ENCODE measurements at places on chromosomes 6 and 20. TPM values are rescaled to one million over a fixed set of nuclear protein-coding genes. Genes with fewer than 3 reads are reported as not detected.

FAXC gene
- not detected for total RNA-seq

DNA sequence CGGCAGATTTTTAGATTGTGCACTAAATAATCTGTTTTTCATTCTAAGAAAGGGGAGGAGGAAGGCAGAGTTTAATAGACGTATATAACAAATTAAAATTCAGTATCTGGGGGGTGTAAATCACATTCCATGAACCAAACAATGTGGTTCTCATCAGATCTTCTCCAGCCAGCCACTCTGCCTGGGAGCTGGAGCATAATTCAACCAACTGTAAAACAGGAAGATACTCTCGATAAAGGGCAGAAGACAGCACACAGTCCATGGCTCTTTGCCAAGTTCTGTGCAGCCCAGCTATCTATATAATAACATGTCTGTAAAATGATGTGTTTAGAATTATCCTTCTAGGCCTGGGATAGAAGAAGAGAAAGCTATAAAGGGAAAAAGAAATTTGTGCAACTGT is 289.9 kb upstream of the ZFP64 start:
- no peak for DNase-seq

ROS1 gene
- 0.09 TPM for total RNA-seq

PTPRA gene
- total RNA-seq: 37.3 TPM

TNNC2 gene
- total RNA-seq: not detected

FOXS1 gene
- 1.8 TPM for total RNA-seq

MROH8 gene
- 5.2 TPM for total RNA-seq

GRCh38 chr6:144297511-144298100 is 12.5 kb downstream of the UTRN start:
- DNase-seq: no peak

LGSN gene
- total RNA-seq: not detected

MAP7 gene
- 2.3 TPM for total RNA-seq

GRCh38 chr6:36539814-36540568 is 7.3 kb downstream of the STK38 start:
- DNase-seq: peak; percentile 41

DNA sequence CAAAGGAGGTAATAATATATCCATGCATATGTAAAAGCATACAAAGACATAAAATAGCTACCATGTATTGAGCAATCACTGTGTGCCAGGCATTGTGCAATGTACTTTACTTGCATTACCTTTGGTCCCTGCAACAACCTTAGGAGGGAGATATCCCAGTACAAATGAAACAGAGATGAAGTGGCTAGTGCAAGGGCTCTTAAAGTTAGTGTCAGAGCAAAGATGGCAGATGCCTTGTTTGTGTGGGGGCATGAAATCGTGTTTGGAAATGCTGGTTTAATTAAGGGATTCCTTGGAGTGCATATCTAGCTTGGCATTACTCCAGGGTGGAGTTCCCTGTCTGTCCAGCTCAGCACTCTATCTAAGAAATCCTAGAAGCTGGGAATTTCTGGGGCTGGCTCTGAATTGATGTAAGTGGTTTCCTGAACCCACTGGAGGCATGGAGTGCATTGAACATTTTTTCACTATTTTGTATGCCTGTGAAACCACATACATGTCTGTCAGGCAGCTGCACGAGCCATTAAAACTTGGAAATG is 9.8 kb downstream of the PAQR8 start:
- DNase-seq: no peak

- no peak for DNase-seq
These were observed 3.8 kb upstream of the HMGA1 start for GRCh38 chr6:34232901-34233300.

GRCh38 chr6:112799889-112800288 is 452.8 kb downstream of the RFPL4B start:
- no peak for DNase-seq

SPTLC3 gene
- 3.8 TPM for total RNA-seq

DNA sequence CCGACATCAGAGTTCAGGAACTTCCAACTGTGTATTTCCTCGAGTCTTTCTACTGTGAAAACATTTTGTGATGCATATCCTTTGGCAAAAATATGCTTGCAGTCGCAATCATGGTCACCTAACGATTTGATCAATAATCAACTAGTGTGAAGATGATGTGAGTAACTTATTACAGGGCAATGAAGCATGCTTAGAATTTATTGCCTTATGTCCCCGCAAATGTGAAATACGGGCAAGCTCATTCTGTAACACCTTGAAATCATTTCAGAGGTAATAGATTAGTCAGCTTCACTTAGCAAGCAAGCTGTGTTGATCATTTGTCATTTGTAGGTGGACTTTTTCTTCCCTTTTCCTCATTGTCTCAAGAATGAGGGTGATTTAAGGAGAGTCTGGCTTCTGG is 67.9 kb upstream of the DOK5 start:
- no peak for DNase-seq

DNA sequence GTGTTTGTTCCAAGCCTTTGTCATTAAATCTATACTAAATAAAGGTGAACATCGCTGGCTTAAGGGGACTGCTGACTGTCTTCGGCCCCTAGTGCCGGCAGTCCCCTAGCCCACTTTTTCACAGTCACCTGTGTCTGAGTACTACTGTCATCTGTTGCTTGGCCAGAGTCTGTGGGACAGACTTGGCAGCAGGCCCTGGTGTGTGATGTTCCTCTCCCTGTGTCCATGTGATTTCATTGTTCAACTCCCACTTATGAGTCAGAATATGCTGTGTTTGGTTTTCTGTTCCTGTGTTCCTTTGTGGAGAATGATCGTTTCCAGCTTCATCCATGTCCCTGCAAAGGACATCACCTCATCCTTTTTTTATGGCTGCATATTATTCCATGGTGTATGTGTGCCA is 133.4 kb downstream of the HAO1 start:
- no peak for DNase-seq

DNA sequence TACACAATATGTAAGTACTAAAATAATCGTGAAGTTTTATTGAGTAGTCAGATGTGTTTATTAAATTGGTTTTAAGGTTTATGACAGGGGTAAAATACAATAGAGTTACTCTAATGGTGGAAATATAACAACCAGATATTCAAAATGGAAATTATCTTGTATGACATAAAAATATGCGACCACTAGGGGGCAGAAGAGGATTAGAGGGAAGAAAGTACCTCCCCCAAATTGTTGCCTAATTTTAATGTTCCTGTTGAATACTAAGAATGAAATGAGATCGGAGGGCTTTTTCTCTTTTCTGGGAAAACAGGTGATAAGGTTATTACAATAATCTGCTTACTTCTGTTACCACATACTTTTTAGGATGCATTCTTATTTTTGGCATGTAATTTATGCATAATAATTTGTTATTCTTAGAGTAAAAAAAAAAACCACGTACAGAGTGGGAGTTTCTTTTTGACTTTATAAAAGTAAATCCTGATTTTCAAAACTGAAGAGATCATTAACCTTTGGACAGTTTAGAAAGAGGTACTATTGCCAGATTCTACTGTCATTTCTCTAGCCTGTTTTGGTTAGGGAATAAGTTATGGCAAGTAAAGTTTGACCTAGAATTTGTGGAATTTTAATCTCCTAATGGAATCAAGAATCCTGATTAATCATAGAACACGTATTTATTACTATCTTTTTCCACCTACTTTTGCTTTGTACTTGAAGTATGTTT is 159.2 kb downstream of the CD109 start:
- peak; percentile 42 for DNase-seq

GRCh38 chr20:63322146-63322932 is 29.4 kb downstream of the COL20A1 start:
- DNase-seq: no peak

GRCh38 chr20:40195742-40196141 is 493.3 kb downstream of the MAFB start:
- DNase-seq: no peak

RGS17 gene
- total RNA-seq: 0.40 TPM

HLA-G gene
- total RNA-seq: not detected

- DNase-seq: no peak
These were observed 2.9 kb downstream of the MAP7 start for GRCh38 chr6:136547336-136547735.

DNA sequence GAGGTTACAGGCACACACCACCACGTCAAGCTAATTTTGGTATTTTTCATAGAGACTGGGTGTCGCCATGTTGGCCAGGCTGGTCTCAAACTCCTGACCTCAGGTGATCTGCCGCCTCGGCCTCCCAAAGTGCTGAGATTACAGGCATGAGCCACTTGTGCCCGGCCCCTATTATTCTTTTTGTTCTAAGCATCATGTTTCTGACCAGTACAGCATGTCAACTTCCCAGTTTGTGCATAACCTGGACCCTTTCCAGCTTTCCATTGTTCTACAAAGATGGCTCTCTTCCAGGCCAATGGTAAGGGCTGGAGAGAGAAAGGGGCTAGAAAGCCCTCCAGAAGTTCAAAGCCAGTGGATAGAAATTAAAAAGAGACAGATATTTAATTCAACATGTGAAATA is 91.3 kb upstream of the TNFAIP3 start:
- DNase-seq: no peak

All from heart right ventricle (tissue), 16 donors.